ENCODE measurements at places on chromosomes 2 and 18.

DNA sequence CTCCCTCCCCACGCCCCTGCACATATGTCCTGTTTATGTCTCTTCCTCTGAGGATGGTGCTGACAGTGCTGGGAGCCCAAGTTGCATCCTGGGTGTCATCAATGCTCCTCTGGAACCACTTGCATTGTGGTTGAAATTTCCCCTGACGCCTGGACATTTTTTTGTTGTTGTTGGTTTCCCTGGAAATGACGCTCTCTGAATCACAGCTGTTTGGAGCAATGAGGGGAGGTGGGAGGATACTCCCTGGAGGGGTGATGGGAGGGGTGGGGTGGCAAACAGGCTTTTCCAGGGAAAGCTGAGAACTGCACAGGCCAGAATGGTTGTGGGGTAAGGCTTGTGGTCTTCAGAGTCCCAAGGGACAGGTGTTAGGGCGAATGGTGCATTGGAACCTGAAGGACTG, 29.6 kb downstream of the CELF4 start:
- DNase-seq, result no peak

- DNase-seq, result no peak
Measured at GRCh38 chr2:5722236-5722635, 30.1 kb downstream of the SOX11 start.

- DNase-seq, result no peak
Measured at GRCh38 chr2:28199995-28200679, 192.5 kb upstream of the FOSL2 start.

- DNase-seq, result no peak
Measured at GRCh38 chr2:39469807-39470206, 32.7 kb upstream of the MAP4K3 start.

DNA sequence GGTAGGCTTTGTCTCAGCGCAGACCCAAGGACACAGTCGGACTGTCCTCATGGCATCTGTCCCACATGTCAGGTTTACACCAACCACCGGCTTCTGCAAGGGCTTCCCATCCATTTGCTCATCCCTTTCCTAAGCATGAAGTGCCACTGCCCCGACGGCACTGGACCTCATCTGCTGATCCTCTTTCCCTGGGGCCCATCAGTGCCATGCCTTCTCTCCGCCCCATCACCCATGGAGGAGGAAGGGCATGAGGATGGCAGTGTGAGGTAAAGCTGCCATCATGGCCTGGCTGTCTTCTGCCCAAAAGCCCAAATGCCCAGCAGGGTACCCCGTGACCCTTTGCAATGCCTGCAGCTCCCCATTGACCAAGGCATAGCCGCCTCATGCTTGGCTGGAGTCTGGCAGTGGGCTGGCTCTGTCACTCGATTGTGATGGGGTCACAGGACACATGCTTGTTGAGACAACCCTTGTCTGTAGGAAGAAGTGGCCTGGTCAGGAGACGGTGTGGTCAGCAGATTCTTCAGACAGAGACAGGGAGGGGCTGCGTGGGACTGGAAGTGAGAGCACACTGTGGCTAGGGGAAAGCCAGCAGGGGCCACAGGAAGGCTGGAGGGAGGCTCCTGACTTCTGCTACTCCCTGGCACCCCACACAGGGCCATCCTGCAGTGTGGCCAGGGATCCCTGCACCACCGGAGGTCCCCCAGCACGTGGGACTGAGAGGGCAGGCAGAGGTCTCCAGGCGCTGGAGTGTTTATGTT, 493.7 kb upstream of the HS6ST1 start:
- no peak for DNase-seq

- no peak for DNase-seq
Measured at GRCh38 chr18:59575995-59576394, 121.2 kb downstream of the CCBE1 start.

DNA sequence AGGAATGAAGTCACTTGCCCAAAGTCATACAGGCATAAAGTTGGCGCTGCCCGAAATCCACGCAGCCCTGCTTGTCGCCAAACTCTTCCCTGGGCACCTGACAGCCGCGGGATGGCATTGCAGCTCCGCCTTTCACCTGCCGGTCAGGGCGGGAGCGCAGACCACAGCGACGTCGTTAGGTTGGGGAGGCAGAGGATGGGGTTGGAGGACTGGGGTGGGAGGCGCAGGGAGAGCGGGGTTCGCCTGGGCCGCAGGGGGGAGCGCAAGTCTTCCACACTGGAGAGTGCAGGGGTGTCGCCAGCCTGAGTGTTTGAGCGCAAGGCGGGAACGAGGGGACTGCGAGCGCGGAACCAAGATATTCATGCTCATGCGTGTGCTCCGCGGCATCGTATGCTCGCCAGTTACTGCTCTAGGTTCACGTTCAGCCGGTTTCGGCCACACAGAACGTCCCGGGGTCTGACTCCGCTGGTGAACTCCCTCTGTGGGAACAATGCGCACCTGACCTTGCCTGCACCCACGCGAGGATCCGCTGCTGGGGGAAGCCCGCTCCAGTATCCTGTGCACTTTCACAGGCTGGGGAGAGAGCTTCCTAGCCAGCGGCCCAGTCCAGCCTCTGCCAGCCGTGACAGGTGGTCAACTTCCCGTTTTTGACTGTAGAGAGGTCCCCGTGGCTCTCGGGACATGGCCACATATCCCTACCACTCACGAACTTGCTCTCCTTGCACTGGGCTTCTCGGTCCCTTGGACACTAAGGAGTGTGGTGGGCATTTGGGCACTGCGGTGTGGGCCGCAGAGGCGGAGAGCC, 767 bp upstream of the NPPC start:
- no peak for DNase-seq

DNA sequence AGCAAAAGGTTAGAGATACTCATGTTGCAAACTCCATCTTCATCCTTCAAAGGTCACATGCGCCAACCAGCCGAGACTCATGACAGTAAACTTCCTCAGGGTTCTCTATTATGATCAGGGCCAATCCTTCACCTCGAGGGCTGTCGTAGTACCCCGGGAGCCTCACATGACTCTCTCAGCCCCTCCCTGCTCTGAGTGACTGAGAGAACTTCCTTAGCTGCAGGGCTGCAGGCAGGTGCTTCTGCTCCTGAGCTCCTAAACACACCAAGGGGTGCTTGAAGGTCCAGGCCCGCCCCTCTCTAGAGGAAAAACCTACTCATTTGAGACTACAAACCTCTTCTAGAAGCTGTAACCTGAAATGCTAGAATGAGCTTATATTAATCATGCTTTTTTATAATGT, 48.2 kb downstream of the LONRF2 start:
- no peak for DNase-seq

- DNase-seq, result no peak
Measured at GRCh38 chr18:49591271-49591670, 29.4 kb downstream of the LIPG start.

DNA sequence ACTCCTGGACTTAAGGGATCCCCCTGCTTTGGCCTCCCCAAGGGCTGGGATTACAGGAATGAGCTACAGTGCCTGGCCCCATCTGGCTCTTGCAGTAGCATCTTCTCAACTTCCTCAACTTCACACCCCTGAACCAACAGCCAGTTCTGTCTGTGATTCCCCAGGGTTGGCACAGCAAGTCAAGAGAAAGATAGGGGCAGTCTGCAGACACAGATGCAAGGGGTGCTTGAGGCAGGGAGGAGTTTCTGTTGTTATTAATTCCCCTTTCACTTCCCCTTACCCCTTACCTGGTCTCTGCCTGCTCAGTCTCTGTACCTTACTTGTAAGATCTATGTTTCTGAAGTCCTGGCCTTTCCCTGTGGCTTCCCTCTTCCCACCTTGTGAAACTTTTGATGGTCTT, 54.1 kb upstream of the MEX3C start:
- DNase-seq, result no peak

DNA sequence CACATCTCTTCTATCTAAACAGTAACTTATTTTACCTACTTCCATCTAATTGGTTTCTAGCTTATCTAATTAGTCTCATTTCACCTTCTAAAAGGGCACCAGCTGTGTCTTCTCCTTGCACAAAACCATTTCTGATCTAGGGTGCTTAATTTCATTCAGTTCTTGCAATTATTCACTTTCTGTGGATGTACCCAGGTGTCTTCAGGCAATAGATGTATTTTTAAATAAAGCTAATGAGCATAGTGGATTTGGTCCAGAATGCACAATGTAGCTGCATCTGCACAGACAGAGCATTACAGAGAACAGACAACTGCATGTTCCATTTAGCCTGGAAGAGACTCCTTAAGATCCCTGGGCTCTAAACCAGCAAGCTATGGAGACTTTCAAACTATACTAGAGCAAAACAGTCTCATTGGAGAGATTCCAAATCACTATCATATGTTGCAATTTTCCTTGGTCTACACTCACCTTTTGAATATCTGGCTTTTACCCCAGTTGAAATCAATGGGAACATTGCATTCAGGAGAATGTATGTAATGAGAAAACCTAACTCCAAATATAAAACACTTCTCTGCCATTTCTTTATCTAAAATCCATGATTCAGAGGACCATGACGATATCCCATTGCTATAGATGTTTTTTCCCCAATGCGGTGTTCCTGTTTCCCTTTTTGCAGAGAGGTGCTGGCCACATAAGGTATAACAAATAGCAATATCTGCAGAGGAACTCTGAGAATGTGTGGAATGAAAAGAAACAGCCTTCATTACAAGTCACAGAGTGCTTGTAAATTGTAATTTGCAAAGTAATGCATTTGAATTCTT, 3.5 kb upstream of the RFX8 start:
- no peak for DNase-seq

DNA sequence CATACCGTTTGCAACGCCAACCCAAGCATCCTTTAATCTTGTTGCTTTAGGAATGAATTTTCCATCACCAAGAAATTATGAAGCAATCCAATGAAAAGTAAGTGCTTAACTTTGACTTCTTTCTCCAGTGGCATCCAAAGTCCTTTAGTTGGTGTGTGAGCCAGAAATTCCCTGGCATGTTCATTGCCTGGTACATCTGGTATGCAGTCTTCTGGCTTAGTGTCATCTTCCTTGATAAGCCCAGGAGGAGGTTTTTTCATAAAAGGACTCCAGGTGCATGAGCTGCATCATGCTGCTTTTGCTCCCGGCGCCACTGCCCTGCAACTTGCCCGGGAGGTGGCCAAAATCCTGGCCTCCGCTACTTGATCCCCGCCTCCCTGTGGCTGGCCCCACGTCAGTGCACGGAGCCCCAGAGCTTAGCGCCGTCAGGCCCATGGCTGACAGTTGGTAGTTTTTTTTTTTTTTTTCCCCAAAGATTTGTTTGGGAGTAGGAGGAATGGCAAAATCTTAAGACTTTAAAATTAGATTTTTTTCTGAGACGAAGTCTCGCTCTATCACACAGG, 58.7 kb downstream of the PUM2 start:
- DNase-seq, result no peak

GRCh38 chr18:50190236-50190635, 4.7 kb downstream of the MYO5B start:
- DNase-seq, result no peak

DNA sequence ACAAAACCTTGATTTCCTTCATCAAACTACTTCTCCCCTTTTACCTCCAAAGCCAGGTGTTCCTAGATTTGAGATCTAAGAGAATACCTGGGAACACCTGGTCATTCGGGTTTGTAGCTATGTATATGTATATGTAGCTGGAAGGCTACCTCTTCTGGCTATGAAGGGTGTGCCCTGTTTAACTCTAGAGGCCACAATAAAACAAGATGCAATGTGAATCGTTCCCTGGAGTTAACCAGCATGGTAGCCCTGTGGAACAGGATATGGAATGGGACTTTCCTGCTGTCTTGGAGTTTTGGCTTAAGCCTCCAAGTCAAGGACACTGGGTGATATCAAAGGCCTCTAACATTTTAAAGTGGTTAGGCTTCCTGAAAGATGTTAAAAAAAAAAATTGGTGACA, 17.7 kb upstream of the NFU1 start:
- no peak for DNase-seq

DNA sequence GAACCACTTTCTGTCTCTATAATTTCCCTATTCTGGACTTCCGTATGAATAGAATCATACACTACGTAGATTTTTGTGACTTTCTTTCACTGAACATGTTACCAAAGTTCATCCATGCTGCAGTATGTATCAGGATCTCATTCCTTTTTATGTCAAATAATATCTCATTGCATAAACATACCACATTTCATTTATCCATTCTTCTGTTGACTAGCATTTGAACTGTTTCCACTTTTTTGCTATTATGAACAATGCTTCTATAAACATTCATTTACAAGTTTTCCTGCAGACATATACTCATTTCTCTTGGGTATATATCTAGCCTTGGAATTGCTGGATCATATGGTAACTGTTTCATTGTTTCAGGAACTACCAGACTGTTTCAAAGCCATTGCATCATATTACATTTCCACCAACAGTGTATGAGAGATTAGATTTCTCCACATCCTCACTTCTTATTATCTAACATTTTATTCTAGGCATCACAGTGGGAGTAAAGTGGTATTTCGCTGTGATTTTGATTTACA, 186.2 kb downstream of the DYM start:
- no peak for DNase-seq

DNA sequence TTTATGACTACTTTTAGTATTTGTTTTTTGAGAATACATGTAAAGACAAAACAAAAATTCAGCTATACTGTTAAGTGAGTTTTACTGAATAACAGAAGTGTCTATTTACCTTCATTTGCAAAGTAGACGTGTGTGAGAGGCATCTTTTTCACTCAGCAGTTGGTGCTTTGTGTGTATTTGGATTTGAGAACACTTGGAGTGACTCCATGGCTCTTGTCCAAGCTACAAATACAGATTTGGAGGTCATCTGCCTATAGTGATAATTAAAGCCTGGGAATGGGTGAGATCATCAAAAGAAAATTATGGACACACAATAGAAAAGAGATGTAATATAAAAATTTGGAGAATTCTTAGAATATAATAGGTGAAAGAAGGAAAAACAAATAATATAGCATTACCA, 6.2 kb downstream of the NAB1 start:
- DNase-seq, result no peak

DNA sequence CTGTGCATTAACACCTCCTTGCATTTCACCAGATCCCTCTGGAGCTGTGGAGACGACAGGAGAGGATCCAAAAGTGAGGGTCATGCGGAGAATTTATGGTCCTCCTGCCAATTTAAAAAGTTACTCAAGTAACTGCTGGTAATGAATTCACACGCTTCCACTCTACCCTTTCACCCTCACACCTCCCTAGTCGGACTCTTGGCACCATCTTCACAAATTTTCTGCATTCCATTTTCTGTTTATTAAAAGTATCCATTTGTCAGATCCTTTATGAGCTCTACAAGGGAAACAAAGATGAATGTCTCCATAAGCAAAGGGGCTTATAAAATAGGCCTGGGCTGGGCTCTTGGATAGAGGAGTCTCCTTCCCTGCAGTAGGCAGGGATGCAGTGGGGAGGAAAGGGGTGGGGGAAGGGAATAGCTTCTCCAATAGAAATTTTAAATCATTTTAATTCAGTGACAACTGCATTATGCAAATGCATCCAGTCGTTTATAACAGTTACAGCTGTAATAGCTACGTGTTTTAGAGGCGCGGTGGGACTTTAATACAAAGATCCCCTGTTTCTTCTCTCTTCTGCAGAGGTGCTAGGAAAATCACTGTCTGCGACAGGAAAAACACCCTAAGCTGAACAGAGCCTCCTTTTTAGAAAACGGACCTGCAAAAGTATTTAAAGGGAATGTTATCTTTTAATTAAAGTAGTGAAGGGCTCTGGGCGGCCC, 132.2 kb downstream of the EPHA4 start:
- DNase-seq, result no peak

- no peak for DNase-seq
Measured at GRCh38 chr2:28445448-28446258, 50.2 kb upstream of the PLB1 start.

- no peak for DNase-seq
Measured at GRCh38 chr18:23038712-23039111, 96.6 kb upstream of the CABLES1 start.

- DNase-seq, result no peak
Measured at GRCh38 chr2:30427606-30428347, 19.3 kb upstream of the LCLAT1 start.

All from activated CD8-positive, alpha-beta memory T cell treated with anti-CD3 and anti-CD28 coated beads for 1 hour (primary cell).